ENCODE measurements at places on chromosomes 1 and 21.

DNA sequence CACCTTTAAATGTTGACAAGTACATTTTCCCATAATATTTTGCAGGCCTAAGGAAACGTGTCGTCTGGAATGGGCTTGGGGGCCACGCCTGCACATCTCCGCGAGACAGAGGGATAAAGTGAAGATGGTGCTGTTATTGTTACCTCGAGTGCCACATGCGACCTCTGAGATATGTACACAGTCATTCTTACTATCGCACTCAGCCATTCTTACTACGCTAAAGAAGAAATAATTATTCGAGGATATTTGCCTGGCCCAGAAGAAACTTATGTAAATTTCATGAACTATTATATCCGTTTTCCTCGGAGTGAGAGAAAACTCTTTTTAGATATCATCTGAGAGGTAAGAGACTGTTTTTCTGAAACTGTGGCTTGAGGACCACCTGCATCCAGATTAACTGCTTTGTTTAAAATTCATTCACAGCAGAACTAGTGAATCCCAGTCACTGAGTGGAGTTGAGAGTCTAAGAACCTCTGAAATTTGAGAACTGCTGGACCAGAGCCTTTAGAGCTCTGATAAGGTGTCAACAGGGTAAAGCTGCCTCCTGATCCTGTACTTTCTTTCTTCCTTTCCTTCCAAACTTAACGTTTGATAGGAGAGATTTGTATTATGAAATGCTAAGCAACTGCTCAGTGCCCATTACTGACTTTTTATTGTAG, 811 bp downstream of the EXO1 start:
- DNase-seq, result no peak

DNA sequence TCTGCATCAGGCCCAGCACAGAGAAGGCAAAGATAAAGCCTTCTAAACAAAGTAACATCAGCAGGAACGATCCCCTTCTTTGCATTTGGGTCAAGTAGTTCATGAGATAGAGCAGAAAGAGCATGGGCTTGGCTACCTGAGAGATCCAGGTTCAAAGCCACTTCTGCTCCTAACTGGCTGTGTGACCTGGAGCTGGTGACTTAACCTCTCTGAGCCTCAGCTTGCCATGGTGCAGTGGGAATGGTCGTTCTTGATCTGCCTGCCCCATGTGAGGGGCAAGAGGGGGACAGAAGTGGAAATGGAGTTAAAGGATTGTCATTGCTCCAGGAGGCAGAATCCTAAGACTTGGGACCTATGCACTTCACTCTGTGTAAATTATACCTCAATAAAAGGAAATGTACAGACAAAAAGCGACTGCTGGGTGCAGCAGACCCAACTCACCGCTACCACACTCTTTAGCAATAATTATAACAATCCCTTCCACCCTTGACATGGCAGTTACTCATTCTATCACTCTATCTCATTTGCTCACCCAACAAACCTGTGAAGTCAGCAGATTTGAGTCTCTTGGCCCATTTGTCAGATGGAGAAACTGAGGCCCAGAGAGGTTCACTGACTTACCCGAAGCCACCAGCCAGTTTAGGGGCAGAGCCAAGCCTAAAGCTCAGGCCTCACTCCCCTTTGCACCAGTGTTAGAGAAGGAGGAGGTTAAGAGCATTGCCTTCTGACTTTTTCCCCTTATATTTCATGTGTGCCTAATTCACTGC, 1.5 kb upstream of the MATN1 start:
- DNase-seq, result no peak

- no peak for DNase-seq
Measured at GRCh38 chr1:6303397-6304012, 42.6 kb upstream of the GPR153 start.

DNA sequence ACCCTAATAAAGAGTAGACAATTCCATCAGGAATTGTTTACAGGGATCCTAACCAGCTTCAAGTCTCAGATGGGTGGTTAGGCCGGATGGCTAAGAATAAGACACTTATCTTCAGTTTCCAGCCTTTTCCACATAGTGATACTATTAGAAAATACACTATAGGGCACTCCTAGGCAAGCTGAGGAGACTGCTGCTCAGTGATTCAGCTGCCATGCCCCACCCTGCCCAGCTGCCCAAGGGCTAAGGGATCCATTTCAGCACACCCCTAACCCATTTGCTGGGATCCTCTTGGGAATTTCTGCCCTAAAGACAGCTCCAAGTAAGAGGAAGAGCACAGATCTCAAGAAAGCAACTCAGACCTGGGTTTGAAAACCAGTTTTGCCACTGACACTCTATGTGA, 31.9 kb downstream of the PLPP3 start:
- no peak for DNase-seq

DNA sequence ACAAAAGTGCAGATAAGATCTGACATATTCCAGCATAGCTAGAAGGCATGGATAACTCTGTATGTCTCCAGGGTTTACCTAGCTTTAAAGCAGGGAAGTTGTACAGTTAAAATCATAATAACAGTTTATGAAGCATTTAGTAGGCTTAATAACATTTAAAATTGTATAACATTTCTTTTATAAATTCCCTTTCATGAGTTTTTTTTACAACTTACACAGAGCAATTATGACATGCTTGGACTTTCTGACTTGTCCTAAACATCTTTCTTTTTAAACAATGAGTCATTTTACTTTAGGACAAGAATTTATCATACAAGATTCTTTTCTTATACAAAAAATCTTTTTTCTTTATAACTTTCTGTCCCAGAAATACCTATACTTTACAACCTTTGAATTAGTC, 408.5 kb upstream of the NEGR1 start:
- DNase-seq, result no peak

GRCh38 chr1:248786156-248786555, 30.6 kb upstream of the LYPD8 start:
- no peak for DNase-seq

DNA sequence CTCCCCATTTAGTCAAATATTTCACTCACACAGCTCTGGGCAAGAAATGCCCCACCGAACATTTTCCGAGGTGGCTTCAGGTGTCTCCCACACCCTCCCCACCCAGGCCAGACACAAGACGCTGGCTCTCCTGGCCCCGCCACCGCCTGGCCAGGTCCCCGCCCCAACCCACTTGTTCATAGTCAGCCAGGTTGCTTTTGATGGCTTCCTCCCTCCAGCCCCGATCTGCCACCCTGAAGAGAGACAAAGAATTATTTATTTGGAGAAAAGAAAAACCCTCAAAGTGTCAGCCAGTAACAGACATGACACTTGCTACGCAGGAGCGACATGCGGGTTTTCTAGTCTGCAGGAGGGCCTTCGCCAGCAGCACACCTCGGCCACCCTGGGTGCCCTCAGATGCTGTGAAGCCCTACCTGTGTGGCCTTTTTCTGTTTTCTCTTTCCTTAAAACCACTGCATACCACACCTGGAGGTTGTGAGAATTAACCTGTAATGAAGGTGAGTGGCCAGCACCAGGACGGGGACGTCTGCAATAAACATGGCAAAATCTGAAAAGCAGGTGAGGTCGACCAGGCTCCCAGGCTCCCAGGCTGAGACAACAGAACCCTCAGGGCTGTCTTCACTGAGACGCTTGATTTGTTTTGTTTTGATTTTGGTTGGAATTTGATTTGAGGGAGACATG, 27.2 kb downstream of the SSBP3 start:
- DNase-seq, result no peak

- DNase-seq, result no peak
Measured at GRCh38 chr1:201647094-201647493, 108.2 kb downstream of the NAV1 start.
